ENCODE measurements at places on chromosomes 11 and 22. TPM values are rescaled to one million over a fixed set of nuclear protein-coding genes. Genes with fewer than 3 reads are reported as not detected.

DNA sequence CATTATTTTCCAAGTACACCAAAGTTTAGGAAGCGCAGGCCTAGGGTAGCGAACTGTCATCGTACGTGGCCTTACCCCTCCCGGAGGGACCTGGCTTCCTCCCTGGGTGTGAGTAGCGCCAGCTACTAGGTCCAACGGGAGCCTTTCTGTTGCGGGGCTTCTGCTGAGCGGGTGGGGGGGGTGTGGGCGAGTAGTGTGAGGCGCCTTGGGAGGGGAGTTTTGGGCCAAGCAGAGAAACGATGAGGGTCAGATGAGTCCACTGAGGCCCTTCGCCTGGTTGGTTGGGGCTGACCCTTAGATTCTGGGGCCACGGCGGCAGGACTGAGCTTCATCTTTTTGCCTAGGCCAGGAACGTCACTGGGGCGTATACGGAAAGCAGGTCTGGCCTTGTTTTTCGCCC, 868 bp downstream of the TEF start:
- DNase-seq: no peak

Gene NRXN2
- 3.5 TPM for total RNA-seq

GRCh38 chr11:45412051-45412471, 125.9 kb upstream of the SYT13 start:
- peak; percentile 22 for DNase-seq

GRCh38 chr11:66881927-66882452, 25.1 kb downstream of the LRFN4 start:
- no peak for DNase-seq

DNA sequence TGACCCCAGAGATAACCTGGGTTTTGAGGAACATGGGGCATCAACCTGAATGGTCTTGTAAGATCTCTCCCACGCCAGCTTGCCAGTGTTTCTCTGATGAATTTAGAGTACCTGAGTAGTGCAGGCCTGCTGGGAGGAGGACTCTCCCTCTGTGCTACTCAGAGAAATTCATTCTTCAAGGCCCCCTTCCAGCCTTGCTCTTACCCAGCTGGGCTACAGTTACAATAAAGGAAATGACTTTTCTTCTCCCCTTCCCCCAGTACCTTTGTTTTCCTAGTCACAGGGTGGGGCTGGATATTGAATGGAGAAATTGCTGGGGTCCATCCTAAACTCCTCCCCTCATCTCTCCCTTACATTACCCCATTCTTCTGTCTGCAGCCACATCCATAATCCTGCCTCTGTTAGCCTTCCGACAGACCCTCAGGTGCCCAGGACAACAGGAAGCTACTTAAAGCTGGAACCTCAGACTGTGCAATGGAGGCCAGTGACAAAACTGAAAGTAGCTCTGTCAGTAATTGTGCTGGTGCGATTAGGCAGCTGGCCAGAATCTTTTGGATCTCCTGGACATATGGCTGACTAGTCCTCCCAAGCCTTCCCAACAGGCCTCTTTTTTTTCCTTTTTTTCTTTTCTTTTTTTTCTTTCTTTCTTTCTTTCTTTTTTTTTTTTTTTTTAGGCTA, 17.4 kb downstream of the LIMK2 start:
- peak; percentile 80 for DNase-seq

- DNase-seq: no peak
These were observed 3.9 kb upstream of the IL18BP start for GRCh38 chr11:71994786-71995185.

Data from cardiac septum (tissue), 1 donor.